GM23248 (cell line): ENCODE measurements at places on chromosomes 5 and 9.

DNA sequence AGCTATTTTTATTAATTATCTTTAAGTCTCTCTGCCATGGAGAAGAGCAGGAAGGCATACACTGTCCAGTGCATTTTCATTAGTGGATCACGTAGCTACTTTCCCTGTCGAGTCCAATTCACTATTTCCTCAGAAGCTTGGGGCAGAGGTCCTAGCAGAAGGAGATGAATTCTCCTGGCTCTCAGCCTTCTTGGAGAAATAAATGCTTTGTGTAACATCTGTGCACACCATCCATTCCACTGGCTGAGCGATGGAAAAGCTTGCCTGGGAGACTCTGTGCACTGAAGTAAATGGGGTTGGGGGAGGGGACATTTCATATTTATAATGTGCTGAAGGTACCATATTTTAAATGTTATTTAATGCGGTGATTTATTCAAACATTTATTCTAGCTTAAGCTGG is 23.4 kb downstream of the PROP1 start:
- no peak for DNase-seq

- no peak for DNase-seq
These were observed 704 bp downstream of the CCDC112 start for GRCh38 chr5:115295777-115296123.

- peak; percentile 30 for DNase-seq
These were observed 111.1 kb upstream of the FBN2 start for GRCh38 chr5:128649192-128649591.

- DNase-seq: peak; percentile 26
These were observed 25.2 kb upstream of the CEMIP2 start for GRCh38 chr9:71793386-71794105.

GRCh38 chr9:118532592-118532991 is 828.4 kb downstream of the TLR4 start:
- peak; percentile 25 for DNase-seq

- DNase-seq: no peak
These were observed 278.2 kb downstream of the SLIT3 start for GRCh38 chr5:169022718-169023117.

GRCh38 chr5:142941245-142941644 is 171.1 kb downstream of the ARHGAP26 start:
- no peak for DNase-seq

GRCh38 chr5:38709678-38710306 is 136.0 kb upstream of the OSMR start:
- DNase-seq: no peak

GRCh38 chr5:68804343-68804742 is 289.5 kb upstream of the SLC30A5 start:
- no peak for DNase-seq

- DNase-seq: no peak
These were observed 67.7 kb downstream of the NDFIP1 start for GRCh38 chr5:142176255-142176654.

DNA sequence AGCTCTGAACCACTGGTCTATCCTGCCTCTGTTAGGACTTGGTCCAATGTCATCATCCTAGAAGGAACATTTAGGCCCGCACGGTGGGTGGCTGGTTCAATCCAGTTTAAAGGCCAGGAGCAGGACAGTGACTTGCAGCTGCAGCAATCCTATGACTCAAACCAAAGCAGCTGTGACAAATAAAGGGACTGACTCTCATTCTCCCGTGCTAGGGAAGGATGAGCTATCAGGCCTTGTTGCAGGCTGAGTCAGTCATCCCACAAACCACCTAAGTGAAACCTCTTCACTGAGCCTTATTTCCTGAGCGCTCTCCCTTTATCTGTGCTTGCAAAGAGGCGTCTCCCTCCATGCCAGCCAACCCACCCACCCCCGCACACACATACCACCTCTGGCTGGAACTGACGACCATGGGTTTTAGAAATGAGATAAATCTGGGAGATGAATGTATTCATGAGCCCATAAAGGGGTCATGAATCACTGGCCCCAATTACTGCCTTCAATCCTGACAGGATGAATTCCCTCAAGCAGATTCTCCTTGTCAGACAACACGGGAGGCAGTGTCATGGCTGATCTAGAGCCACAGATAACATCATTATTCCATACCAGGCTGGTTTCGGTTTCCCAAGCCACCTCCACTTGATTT is 93.4 kb downstream of the KCNIP1 start:
- DNase-seq: peak; percentile 96

DNA sequence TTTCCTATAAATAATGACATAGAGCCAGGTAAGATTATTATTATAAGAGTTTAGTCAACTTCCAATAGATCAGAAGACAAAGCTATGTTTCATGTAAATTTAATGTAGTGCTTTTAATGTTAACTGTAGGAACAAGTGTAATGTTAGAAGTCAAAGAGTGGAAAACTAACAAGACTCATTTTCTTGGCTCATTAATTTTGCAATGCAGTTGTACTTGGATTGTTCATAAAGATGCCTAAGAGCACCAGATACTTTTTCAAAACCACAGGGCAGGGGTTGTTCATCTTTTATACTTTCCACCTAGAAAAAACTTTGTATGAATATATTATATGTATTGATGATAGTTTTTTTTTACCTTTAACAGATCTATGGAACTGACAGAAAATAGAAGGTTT is 1705.3 kb upstream of the CDH9 start:
- no peak for DNase-seq

GRCh38 chr5:40682154-40683017 is 2.7 kb downstream of the PTGER4 start:
- no peak for DNase-seq

- peak; percentile 75 for DNase-seq
These were observed 106.7 kb downstream of the NXNL2 start for GRCh38 chr9:88641456-88642240.

DNA sequence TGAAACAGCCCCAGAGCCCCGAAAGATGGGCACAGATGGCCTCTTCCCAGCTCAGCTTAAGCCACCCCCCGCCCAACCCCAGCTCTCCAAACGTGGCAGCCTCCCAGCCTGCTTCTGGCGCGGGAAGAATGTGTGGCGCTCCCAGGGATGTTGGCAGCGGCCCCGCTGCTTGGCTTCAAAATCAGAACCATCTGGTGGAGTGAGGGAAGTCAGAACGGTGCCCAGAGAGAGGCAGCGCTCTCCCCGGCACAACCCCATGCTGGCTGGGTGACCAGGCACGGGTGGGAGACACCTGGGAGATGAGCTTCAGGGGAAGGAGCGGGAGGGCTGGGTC is 72.7 kb upstream of the ORM1 start:
- DNase-seq: peak; percentile 96

GRCh38 chr5:41410737-41411136 is 99.7 kb downstream of the PLCXD3 start:
- no peak for DNase-seq

GRCh38 chr5:75202935-75203334 is 33.7 kb downstream of the ANKRD31 start:
- DNase-seq: no peak

GRCh38 chr9:118521261-118521660 is 817.1 kb downstream of the TLR4 start:
- DNase-seq: no peak

- peak; percentile 88 for DNase-seq
These were observed 343.6 kb downstream of the SPATA31D1 start for GRCh38 chr9:82332018-82332773.

- no peak for DNase-seq
These were observed 18.6 kb upstream of the UBTD2 start for GRCh38 chr5:172302047-172302710.

DNA sequence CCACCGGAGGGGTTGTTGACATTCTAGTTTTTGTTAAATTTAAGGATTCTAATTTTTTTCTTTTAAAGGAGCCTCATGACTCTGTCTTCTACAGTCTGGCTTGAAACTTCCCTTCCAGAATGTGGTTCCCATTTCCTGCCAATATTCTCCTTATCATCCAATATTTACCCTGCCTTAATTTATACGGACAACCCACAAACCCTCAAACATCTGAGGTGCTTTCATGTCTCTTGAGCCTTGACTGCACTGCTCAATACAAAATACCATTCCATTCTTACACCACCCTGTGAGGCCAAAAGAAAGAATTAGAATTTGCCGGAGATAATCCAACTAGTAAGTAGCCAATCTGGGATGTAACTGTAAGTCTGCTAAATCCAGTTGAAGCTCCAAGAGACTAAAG is 346.5 kb downstream of the SPOCK1 start:
- DNase-seq: no peak

GRCh38 chr9:69431777-69432176 is 106.8 kb downstream of the ENTREP1 start:
- no peak for DNase-seq

GRCh38 chr5:43236653-43237355 is 44.8 kb downstream of the NIM1K start:
- DNase-seq: no peak

- no peak for DNase-seq
These were observed 19.3 kb downstream of the PUM3 start for GRCh38 chr9:2824564-2824963.

DNA sequence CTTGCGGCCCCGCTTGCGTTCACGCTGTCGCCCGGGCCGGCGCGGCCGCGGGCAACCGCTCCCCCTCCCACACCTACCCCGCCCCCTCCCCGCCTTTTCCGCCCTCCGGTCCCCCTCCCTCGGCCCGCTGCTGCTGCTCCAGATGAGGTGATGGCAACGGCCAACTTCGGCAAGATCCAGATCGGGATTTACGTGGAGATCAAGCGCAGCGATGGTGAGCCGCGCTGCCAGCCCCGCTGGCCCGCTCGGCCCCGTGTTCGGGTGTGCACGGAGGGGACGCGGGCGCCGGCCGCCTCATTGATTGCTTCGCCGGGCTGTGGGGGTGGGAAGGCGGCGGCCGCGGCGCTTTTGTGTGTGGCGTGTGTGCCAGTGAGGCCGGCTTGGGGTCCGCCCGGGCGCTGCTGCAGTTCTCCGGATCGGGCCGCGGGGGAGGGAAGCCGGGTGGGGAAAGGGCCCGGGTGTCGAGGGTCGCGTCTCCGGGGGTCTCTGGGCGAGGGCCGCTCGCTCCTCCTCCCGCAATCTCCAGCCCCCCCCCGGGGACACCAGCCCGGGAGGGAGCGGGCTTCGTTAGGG is 403 bp downstream of the KIF2A start:
- peak; percentile 74 for DNase-seq

DNA sequence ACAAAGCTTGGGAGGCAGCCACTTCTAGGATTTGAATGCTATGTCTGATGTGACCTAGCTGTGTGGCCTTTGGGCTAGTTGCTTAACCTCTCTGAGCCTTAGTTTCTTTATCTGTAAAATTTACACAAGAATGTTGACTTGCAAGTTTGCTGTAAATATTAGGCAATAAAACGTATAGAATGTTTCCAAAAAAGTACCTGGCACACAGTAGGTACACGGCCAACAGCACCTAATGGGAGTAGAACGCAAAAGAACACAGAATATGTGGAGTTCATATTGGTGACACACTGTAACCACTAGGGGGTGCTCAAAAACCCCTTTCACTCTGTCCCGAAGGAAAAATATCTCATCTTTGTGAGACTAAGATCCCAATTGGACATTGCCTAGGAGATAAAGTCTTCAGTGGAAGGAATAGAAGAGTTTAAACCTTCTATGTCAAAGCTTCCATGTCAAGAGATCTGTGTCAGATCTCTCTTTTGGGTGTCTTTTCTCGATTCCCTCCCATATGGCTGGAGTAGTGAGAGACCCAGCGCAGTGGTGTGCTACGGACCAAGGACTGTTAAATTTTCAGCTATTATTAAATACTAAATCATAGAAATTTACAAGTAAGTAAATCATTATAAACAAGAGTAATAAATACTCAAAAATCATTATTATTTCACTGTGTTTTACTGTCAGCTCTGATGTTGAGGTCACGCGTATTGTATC is 145.4 kb upstream of the RAD23B start:
- DNase-seq: peak; percentile 70

GRCh38 chr9:79477955-79478771 is 93.6 kb upstream of the TLE4 start:
- peak; percentile 24 for DNase-seq

DNA sequence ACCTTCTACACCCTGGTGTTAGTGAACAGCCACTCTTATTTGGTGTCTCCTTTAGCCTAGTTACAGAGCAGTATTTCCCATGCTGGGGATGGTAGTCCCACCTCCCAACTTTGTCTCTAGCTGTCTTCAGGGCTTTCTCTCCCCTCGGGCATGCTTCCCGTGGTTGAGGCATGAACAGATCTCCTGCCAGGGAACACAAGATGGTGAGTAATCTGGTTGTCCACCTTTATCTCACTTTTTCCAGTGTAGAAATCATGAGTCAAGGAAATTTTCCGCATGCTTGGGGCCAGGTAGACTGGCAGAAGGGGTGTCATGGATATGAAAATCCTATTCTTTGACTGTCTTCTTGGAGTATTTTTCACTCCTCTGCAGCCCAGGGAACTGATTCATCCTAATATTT is 532.9 kb downstream of the ANXA1 start:
- DNase-seq: peak; percentile 19

DNA sequence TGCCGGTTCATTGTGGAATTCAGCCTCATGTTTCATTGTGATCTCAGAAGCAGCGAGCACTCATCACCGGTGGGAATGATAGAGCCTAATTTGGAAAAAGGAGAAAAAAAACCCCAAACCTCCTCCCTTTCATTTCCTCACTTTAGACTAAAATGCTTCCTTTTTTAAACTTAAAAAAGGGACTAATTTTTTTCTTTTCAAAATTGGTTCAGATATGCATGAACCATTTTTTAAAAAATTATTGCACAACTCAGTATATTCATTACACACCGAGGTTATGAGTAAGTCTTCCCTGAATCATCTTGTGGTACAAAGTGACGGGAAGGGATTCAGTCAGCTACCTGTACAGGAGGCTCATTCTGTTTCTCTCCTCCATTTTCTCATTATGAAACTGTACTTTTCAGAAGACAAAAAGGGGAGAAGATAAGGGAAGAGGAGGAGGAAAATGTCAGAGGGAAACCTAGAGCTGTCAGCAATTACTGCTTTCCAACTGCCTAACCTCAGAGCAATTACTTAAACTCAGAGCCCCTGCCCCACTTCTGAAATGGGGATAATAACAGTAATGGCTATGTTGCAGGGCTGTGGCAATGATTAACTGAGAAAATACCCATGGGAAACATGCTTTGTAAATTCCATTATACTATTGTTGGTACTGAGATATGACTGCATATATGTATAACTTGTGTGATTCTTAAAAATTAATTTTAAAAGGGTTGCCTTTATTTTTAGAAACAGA is 24.0 kb downstream of the GALNT10 start:
- peak; percentile 87 for DNase-seq
